ENCODE measurements at places on chromosomes 13 and 19. TPM values are rescaled to one million over a fixed set of nuclear protein-coding genes. Genes with fewer than 3 reads are reported as not detected.

GRCh38 chr13:51797664-51798488 is 6.1 kb downstream of the DHRS12 start:
- no peak for DNase-seq

- DNase-seq: peak; percentile 92
Observed at GRCh38 chr19:48487948-48488347, 18.8 kb downstream of the CYTH2 start.

- DNase-seq: peak; percentile 88
Observed at GRCh38 chr13:30307194-30307970, at the start of gene KATNAL1. Gene KATNAL1, minus strand, starts transcription at chr13:30307551. Its CDS starts 23,774 bp downstream, at chr13:30283777.

Gene SIGLEC14
- 0.75 TPM for total RNA-seq

DNA sequence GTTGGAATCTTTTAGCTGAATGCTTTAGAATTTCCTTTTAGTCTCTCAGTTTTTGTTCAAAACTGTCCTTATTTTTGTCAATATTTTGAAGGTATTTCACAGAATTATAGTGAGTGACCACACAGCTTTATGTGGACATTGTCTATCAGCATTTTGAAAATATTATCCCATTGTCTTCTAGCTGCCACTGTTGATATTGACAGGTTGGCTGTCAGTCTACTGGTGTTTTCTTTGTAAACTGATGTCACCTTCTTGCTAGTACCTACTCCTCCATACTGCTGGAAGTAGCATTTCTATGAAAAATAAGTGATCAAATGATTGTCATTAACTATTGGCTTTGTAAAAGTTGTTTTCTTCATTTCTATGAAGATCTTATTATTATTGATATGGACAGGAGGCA is 256.8 kb downstream of the KLF12 start:
- DNase-seq: no peak

GRCh38 chr19:34172661-34173192 is 423 bp downstream of the LSM14A start:
- no peak for DNase-seq

Gene RNF113B
- total RNA-seq: not detected

Gene ZNF471
- 4.8 TPM for total RNA-seq

- no peak for DNase-seq
Observed at GRCh38 chr19:31962561-31962996, 382.8 kb upstream of the ZNF507 start.

Gene SWSAP1
- total RNA-seq: 4.5 TPM

DNA sequence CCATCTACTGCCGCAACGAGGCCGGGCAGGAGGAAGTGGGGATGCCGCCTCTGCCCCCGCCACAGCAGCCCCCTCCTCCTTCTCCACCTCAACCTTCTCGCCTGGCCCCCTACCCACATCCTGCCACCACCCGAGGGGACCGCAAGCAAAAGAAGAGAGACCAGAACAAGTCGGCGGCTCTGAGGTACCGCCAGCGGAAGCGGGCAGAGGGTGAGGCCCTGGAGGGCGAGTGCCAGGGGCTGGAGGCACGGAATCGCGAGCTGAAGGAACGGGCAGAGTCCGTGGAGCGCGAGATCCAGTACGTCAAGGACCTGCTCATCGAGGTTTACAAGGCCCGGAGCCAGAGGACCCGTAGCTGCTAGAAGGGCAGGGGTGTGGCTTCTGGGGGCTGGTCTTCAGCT is 3.4 kb upstream of the NUP62 start:
- DNase-seq: no peak

GRCh38 chr13:73943965-73944233 is 190.3 kb downstream of the KLF12 start:
- DNase-seq: no peak

DNA sequence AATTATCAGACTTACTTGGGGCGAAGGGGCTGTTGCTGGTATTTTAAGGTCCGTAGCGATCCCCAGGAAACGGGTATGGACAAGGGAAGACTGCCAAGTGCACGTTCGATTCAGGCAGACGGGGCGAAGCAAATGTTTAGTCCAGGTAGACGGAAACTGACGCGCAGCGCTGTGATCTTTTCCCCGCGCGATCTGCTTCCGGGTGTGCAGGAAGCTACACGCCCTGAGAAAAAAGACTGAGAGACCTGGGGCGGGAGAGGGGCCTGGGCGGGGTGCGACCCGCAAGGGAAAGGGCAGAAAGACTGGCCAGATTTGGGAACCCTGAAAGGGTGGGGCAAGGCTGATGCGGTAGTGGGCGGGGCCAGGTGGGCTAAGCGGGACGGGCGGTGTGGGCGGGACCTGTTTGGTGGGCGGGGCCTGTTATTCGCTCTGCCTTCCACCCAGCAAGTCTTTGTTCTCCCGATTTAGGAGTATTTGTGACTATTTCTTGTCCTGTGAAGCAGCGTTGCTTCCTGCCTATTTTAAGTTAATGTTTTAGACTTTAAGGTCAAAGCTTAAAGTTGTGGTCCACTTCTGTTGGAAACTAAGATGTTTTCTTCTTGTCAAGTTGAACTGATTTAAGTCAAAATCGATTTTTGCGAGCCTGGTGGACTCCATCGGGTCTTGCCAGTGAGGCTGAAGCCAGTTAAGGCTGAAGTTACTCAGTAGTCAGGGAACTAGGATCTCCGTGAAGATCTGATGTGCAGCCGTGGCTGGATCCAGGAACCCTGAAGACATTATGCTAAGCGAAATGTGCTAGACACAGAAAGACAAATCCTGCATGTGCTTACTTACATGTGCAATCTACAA is at the start of gene ZNF836:
TSS of gene ZNF836 (minus strand) at position 301 of the 849 bp plus-strand sequence. CDS start 3,549 bp downstream, outside the sequence.
- peak; percentile 93 for DNase-seq

DNA sequence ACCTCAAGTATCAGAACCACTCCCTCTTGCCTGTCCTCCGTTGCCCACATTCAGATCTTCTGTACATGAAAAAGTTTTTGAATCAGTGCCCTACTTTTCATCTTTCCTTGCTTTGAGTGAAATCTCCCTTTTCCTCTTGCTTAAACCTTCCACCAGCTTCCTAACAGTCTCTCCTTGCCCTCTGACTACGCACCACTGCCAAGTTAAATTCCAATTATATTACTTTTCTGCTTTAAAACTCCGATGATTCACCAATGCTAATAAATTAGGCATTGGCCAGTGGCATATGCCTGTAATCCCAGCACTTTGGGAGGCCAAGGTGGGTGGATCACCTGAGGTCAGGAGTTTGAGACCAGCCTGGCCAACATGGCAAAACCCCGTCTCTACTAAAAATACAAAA is 30.7 kb upstream of the RFXAP start:
- DNase-seq: no peak

Gene SSC5D
- 22.4 TPM for total RNA-seq

GRCh38 chr13:113273851-113274590 is 23.0 kb upstream of the LAMP1 start:
- DNase-seq: no peak

DNA sequence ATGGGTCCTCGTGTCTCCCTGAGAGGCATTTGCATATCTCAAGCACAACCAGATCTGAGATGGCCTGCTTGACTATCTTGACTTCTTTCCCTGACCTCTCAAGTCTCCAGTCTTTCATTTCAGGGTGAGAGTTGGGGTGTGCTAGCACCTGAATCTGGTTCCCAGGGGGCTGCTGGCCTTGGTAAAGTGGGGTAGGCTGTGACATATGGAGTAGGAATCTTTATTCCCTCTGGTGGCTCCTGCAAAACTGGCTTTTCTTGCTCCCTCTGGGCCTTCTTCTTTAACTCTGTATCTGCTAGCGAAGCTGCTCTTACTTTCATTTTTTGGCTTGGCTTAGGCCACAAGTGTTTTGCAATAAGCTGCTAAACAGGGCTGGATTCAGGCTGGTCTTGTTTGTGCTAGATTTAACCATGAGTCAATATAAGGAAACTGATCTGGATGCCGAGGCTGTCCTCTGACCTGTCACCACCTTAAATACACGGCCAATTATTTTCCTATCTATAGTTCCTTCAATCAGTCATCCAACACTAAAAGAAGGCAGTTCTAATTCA is 42.3 kb downstream of the ZNF493 start:
- no peak for DNase-seq

- DNase-seq: no peak
Observed at GRCh38 chr13:72959643-72960042, 99.2 kb upstream of the KLF5 start.

DNA sequence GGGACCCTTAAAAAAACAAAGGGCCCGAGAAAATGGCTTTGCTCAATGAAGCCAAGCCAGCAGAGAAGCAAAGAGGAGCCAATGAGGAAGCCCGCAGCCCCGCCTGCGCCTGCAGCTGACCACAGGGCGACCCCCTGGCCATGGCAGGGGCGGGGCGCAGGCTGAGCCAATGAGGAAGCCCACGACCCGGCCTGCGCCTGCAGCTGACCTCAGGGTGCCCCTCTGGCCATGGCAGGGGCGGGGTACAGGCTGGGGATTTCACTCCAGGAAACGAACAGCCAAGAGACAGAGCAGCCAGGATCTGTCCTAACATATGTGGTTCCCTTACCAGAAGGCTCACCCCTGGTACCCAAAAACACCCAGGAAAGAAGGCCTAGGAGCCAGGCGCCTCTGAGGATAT is 101.4 kb downstream of the STK24 start:
- no peak for DNase-seq

- DNase-seq: no peak
Observed at GRCh38 chr13:99389520-99390304, 82.5 kb upstream of the GPR183 start.

Gene ZNF547
- not detected for total RNA-seq

DNA sequence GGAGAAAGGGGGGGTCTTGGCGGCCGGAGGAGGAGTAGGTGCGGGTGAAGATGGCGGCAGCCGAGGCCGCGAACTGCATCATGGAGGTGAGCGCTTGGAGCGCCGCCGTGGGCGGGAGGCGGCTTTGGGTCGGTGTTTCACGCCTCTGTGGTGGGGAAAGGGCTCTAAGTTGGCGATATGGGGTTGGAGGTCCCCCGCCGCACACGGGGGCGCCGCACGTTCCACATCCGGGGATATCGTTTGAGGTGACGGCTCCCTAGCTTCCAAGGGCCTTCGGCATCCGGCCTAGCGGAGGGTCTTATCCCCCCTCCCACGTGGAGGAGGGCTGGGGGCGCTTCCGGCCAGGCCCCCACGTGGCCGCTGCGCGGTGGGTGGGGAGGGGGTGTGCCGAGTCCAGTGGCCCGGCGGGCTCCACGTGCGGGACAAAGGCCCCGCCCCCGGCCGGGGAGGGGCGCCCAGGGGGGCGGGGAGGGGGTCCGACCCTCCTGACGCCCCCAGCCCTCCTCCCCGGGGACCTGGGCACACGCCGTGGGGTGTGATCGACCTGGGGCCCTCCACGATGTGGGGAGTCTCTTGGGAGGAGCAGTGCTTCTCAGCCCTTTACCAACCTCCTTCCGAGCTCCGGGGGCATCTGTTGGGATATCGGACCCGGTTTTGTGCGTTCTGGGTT is at the start of gene PRMT1:
TSS of gene PRMT1 (plus strand) at position 41 of the 670 bp plus-strand sequence. CDS start at position 51, 10 bp downstream.
- DNase-seq: no peak

All from ascending aorta (tissue), 2 donors.